Muscle of leg (tissue), 16 donors: ENCODE measurements at places on chromosomes 1 and 21.
A peak's percentile ranks its signal among the peaks of the same experiment; 100 is the strongest.

- DNase-seq, result no peak
- peaks cover 7% of the 10 kb centered on the region for H3K4me1 ChIP-seq
- H3K27me3 ChIP-seq, result no peaks in the 10 kb centered on the region
- no peak overlapping the region for H3K4me3 ChIP-seq
- no peaks in the 10 kb centered on the region for H3K36me3 ChIP-seq
- H3K27ac ChIP-seq, result no peak overlapping the region
Measured at GRCh38 chr21:29231756-29232529, 66.8 kb upstream of the BACH1 start.

GRCh38 chr1:24289937-24290595 is 29.1 kb upstream of the GRHL3 start:
- peaks cover 11% of the 10 kb centered on the region for H3K4me1 ChIP-seq
- H3K4me3 ChIP-seq, result no peak overlapping the region
- no peak overlapping the region for H3K27ac ChIP-seq
- peak; percentile 49 for DNase-seq
- no peaks in the 10 kb centered on the region for H3K36me3 ChIP-seq
- H3K27me3 ChIP-seq, result no peaks in the 10 kb centered on the region

GRCh38 chr1:159921251-159921650 is 4.1 kb downstream of the TAGLN2 start:
- peaks cover 82% of the 10 kb centered on the region for H3K4me1 ChIP-seq
- no peak overlapping the region for H3K4me3 ChIP-seq
- DNase-seq, result no peak
- peak overlapping the region; percentile 95 for H3K27ac ChIP-seq

GRCh38 chr1:76764638-76765454 is 102.4 kb upstream of the ST6GALNAC5 start:
- no peak overlapping the region for H3K27ac ChIP-seq
- DNase-seq, result peak; percentile 40
- no peaks in the 10 kb centered on the region for H3K27me3 ChIP-seq
- H3K36me3 ChIP-seq, result no peaks in the 10 kb centered on the region
- peaks cover 6% of the 10 kb centered on the region for H3K4me1 ChIP-seq
- H3K4me3 ChIP-seq, result peak overlapping the region; percentile 10

DNA sequence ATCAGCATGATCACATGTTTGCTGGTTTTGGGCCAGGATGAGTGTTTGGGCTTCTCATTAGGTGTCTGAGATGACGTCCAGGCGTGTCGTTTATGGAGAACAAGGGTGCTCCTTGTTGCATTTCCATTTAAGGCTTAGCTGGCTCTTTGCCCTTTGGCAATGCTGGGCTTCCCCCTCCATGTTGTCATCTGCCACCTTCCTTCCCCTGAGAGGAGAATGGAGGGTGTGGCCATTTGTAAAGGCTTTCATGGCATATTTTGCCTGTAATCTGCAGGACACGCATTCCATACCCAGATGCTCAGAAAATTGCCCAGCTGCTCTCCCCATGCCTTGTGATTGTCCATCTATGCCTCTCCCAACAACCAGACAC is 27.7 kb downstream of the PKP1 start:
- H3K36me3 ChIP-seq, result peaks cover 3% of the 10 kb centered on the region
- peaks cover 70% of the 10 kb centered on the region for H3K4me1 ChIP-seq
- peaks cover 7% of the 10 kb centered on the region for H3K27me3 ChIP-seq

GRCh38 chr21:31908106-31909031 is 35.5 kb downstream of the HUNK start:
- peak overlapping the region; percentile 31 for H3K27ac ChIP-seq
- peak; percentile 52 for DNase-seq
- H3K4me3 ChIP-seq, result no peak overlapping the region

GRCh38 chr1:29186707-29187106 is 5.0 kb upstream of the SRSF4 start:
- no peak overlapping the region for H3K27ac ChIP-seq
- H3K4me1 ChIP-seq, result peaks cover 4% of the 10 kb centered on the region
- no peaks in the 10 kb centered on the region for H3K36me3 ChIP-seq
- DNase-seq, result no peak
- H3K4me3 ChIP-seq, result no peak overlapping the region

- no peak overlapping the region for H3K4me3 ChIP-seq
- no peak for DNase-seq
- no peaks in the 10 kb centered on the region for H3K4me1 ChIP-seq
- no peak overlapping the region for H3K27ac ChIP-seq
Measured at GRCh38 chr1:206866062-206866461, 639 bp downstream of the IL20 start.

- H3K36me3 ChIP-seq, result no peaks in the 10 kb centered on the region
- DNase-seq, result peak; percentile 91
- H3K27me3 ChIP-seq, result peaks cover 5% of the 10 kb centered on the region
- H3K4me3 ChIP-seq, result no peak overlapping the region
- H3K27ac ChIP-seq, result peak overlapping the region; percentile 47
Measured at GRCh38 chr1:119554183-119554582, 47.2 kb downstream of the HSD3B1 start.

DNA sequence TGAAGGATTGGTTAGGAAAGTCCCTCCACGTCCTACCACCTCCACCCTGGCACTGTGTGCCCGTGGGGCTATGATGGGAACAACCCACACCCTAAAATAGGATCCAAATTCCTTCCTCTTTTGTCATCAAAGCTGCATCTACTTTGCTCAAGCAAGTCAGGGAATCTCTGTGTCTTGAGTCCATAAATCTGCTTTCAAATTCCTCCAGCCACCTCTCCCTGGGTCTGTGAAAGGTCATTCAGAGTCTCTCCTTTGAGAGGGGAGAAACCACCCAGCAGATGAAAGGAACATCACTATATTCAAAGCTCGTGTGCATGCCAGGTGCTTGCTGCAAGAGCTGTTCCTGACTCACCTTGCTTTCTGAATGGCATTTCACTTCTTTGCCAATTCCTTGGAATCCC is 243.6 kb downstream of the TM2D1 start:
- no peak for DNase-seq
- H3K4me3 ChIP-seq, result no peak overlapping the region
- no peak overlapping the region for H3K27ac ChIP-seq
- no peaks in the 10 kb centered on the region for H3K4me1 ChIP-seq

GRCh38 chr1:206050655-206051235 is 2.2 kb upstream of the RHEX start:
- H3K4me3 ChIP-seq, result no peak overlapping the region
- DNase-seq, result peak; percentile 33
- H3K27me3 ChIP-seq, result peaks cover 3% of the 10 kb centered on the region

DNA sequence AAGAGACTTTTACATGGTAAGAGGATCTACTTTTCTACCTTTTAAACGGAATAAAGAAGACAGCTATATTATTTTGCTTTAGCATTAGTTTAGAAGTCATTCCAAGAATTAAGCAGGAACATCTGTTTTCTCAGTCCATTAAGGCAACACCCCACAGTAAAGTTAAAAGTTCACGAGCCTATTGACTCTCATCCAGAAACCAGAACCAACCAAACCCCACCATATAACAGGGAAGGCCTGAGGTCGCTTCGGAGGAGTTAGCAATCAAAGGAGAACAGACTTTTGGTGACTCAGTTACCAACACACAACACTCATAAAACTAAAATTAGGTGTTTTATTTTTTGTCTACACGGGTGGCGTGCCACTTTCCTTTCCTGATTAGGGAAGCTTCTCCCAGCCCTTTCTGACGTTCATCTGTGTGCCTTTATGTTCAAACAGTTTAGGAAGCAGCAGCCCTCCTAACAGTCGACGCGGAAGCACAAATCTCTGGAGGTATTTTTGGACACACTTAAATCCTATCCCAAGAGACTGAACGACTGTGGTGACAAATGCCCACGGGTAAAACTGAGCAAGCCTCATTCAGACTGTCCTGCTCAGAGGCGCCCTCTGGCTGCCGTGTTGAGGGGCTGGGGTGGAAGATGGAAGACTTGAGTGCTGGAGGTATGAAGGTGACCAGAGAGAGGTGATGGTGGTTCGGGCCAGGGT is 8.6 kb upstream of the PLA2G2C start:
- H3K4me3 ChIP-seq, result no peak overlapping the region
- no peak overlapping the region for H3K27ac ChIP-seq
- DNase-seq, result peak; percentile 54
- H3K36me3 ChIP-seq, result no peaks in the 10 kb centered on the region
- H3K27me3 ChIP-seq, result peaks cover 4% of the 10 kb centered on the region

GRCh38 chr1:151313501-151313900 is 13.7 kb downstream of the PI4KB start:
- no peaks in the 10 kb centered on the region for H3K27me3 ChIP-seq
- H3K4me1 ChIP-seq, result peaks cover 44% of the 10 kb centered on the region
- H3K36me3 ChIP-seq, result peaks cover 72% of the 10 kb centered on the region
- no peak overlapping the region for H3K4me3 ChIP-seq

DNA sequence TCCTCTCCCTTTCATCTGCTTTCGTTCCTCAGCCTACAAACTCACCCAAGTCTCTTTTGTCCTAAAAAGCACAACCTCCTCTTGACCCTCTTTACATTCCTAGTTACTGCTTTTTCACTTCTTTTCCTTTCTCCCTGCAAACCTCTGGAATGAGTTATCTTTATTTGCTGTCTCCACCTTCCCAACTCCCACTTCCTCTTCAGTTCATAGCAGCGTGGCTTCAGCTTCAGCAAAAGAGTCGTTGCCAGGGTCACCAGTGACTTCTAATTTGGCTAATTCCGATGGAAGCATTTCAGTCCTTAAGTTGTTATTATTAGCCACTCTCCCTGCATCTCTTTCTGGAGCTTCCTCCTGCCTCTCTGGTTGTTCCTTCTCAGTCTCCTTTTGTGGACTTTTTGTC is 6.2 kb upstream of the TMEM54 start:
- DNase-seq, result no peak
- H3K36me3 ChIP-seq, result no peaks in the 10 kb centered on the region
- no peak overlapping the region for H3K4me3 ChIP-seq
- no peaks in the 10 kb centered on the region for H3K4me1 ChIP-seq

DNA sequence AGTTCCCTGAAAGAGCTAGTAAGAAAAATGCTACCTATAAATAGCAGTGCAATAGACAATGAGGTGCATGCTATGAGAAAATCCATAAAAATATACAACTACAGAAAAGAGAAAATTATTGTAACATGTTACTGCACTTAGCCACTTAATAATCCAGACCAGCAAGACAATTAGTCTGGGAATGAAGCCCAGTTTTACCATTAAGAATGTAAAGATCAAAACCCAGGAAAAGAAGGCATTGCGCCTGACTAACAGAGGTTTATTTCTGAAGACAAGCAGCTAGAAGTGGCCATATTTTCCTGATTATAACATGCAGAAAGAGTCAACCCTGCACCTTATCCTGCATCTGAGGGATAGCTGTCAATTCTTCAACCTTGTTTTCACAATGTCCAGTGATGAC is 276.4 kb upstream of the PRMT6 start:
- DNase-seq, result no peak
- no peak overlapping the region for H3K4me3 ChIP-seq
- H3K4me1 ChIP-seq, result no peaks in the 10 kb centered on the region
- H3K36me3 ChIP-seq, result no peaks in the 10 kb centered on the region

DNA sequence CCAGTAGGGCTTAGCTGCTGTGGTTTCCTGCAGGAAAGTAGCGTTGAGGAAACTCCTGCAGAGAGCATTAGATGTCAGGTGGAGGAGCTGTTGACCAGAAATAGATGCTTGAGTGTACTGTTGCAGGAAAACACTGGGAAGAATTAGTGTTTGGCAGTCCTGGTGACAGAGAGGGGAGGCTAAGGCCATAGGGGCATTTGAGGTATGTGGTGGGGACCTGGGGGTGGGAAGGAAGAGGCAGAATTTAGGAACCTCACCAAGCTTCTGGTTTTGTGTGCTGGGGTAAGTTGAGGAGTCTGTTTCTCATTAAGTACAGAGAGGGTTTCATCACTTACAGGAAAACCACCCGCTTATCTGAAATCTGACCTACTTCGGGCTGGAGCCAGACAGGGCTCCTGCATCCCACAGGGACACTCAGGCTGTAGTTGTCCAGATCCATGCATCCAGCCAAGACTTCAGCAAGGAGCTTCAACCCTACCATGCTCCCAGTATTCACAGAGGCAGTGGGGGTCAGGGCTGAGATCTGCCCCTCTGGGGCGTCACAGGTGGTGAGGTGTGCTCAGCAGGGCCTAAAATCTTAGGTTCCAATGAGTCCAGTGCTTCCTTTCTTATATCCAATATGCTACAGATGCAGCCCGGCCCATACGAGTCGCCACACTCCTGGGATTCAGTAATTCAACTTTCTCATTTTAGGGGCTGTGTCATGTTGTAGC is 15.1 kb downstream of the SH2D2A start:
- H3K27me3 ChIP-seq, result no peaks in the 10 kb centered on the region
- peak overlapping the region; percentile 15 for H3K27ac ChIP-seq
- H3K4me3 ChIP-seq, result no peak overlapping the region
- peak; percentile 80 for DNase-seq
- H3K36me3 ChIP-seq, result peaks cover 43% of the 10 kb centered on the region
- H3K4me1 ChIP-seq, result peaks cover 40% of the 10 kb centered on the region
